PC-3 (cell line): ENCODE measurements at places on chromosomes 2 and 18.

GRCh38 chr2:234947556-234947955, 4.3 kb upstream of the SH3BP4 start:
- no peak for DNase-seq

GRCh38 chr18:31513189-31513935, 15.4 kb downstream of the DSG2 start:
- peak; percentile 74 for DNase-seq

DNA sequence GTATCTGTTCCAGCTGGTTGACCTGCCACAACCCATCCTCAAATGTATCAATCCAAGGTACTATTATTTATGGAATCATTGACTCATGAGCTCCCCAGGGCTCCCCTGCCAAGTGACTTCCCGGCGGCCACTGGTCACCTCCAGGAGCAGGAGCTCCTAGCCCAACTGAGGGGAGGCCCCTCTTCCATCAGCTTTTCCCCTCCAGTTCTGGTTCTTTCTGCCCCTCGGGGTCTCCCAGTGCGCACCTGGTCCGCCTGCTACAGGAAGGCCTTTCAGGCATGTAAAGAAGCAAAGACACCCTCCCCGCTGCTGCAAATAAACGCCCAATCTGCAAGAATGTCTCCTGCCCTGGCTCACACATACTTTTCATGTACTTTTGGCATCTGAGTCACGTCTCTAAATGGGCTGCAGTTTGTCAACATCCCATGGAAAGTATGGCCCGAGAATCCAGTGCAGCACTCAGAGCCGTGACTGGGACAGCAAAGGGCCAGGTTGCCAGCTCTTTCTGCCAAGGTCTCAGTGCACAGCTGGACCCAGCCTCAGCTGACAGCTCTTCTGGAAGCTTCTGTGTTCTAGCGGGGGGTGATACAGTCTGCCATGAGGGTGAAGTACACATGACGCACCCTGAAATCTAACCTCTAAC, 41.4 kb downstream of the KLHL29 start:
- DNase-seq = no peak

GRCh38 chr2:46995844-46996243, 80.2 kb upstream of the MCFD2 start:
- no peak for DNase-seq

- no peak for DNase-seq
These were observed 227.9 kb downstream of the PRKCE start for GRCh38 chr2:45879406-45879805.

- no peak for DNase-seq
These were observed 13.6 kb downstream of the SPEG start for GRCh38 chr2:219448099-219448775.

GRCh38 chr2:150978053-150978452, 283.6 kb downstream of the RBM43 start:
- no peak for DNase-seq

DNA sequence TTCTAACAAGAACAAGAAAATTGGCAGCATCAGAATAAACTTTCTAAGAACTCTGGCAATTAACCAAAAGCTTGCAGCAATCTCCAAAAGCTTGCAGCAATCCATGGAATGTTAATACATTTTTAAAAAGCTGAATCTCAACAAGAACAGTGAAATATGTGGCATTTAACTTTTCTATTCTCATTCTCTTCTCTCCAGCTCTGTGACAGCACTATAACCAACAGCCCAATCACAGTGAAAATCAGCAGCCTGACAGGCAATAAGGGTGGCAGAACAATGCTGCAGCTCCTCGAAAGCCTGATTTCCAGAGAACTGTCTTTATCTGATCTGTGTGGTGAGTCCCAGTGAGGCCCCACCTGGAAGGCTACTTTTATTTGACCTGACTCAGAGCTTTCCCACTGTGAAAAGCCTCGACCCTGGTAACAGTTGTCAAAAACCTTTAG, 60.0 kb downstream of the TMEM131 start:
- DNase-seq = peak; percentile 80

DNA sequence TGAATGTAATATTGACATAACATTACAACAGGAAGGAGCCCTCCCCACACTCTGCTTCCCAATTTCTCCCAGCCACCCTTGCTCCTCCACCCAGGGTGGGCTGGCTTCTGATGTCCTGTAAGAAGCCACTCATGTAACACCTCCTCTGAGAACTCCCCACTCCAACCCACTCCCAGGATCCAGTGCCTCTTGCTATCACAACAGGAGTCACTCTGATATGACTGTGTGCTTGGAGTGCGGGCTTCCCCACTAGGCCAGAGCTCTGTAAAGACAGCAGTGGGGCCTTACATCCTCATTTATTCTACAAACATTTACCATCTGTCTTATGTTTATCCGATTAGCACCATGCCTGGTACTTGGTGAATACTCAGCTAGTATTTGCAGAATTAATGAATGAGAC, 65.1 kb downstream of the PTGR3 start:
- no peak for DNase-seq

- no peak for DNase-seq
These were observed 245.2 kb upstream of the LRATD1 start for GRCh38 chr2:14387332-14387731.

GRCh38 chr18:59359576-59359952, 499 bp upstream of the LMAN1 start:
- no peak for DNase-seq

- DNase-seq = peak; percentile 16
These were observed 62.3 kb upstream of the SNTG2 start for GRCh38 chr2:888211-888801.

- DNase-seq = no peak
These were observed 16.2 kb downstream of the EPB41L3 start for GRCh38 chr18:5527603-5528002.

DNA sequence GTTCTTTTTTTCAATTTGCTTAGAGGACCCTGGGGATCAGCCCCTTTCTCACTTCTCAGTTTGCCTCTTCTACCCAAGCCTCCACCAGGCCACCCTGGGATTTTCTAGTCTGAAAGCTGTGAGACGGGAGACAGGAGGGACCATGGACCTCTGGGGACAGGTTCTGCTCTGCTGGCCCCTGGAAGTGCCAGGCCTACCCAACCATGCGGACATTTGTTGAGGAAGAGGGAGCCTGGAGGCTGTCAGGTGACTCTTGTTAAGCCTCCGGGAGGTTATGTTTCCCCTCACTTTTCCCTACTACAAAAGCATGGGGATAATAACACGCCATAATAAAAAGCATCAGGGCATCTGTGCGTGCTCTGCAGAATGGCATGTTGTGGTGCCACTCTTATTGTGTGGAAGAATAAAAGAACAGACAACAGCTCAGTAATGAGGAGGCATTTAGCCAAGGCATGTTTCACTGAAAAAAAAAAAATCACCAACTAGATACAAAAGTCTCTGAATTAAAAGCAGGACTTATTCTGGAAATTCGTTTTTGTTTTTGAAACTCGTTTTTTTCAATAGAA, 48.3 kb upstream of the PLA2R1 start:
- no peak for DNase-seq

GRCh38 chr2:36302911-36303310, 52.7 kb upstream of the CRIM1 start:
- DNase-seq = no peak

- DNase-seq = no peak
These were observed 97.9 kb upstream of the IL1R2 start for GRCh38 chr2:101893681-101894381.

- DNase-seq = no peak
These were observed 1.8 kb upstream of the FRZB start for GRCh38 chr2:182868054-182868796.

DNA sequence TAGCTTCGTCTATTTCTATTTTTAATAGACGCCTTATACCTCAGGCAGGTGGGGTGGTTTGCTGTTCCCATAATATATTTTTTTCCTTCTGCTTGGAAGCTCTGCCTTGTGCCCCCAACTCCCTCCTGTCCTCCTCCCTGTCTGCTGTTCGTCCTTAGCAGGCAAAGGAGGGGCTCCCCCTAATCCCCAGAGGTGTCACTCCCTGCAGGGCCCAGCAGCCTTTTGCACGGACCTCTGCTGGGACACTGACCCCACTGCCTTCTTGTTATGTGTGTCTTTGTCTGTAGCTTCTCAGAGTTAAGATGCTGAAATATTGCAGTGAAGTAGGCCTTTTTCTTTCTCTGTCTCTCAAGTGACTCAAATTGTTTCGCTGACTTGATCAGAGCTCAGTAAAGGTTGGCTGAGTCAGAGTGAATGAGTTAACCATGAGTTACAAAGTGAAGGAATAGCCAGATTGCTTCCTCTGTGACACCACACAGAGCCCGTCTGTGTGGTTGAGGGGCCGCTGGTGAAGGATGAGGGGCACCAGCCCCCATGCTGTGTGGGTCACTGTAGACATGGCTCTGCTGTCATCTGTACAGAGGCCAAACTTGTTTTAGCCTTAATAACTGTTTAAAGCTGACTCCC, 47.7 kb downstream of the PRKCE start:
- DNase-seq = peak; percentile 83
